ENCODE measurements at places on chromosomes 2 and 18. TPM values are rescaled to one million over a fixed set of nuclear protein-coding genes. Genes with fewer than 3 reads are reported as not detected.

ODC1 gene
- total RNA-seq: 49.4 TPM

MRO gene
- 0.27 TPM for total RNA-seq

FOXD4L1 gene
- not detected for total RNA-seq

FARSB gene
- 7.2 TPM for total RNA-seq

DLX1 gene
- not detected for total RNA-seq

ANKRD62 gene
- 0.20 TPM for total RNA-seq

DLGAP1 gene
- total RNA-seq: 2.9 TPM

MAP3K20 gene
- total RNA-seq: 28.4 TPM

PDCD1 gene
- 0.55 TPM for total RNA-seq

LIMS3 gene
- total RNA-seq: not detected

CCDC74B gene
- 0.55 TPM for total RNA-seq

CDKL4 gene
- 0.79 TPM for total RNA-seq

MAP4K4 gene
- 25.5 TPM for total RNA-seq

PMS1 gene
- total RNA-seq: 19.1 TPM

ASB18 gene
- not detected for total RNA-seq

FAM228A gene
- not detected for total RNA-seq

PLEKHM3 gene
- total RNA-seq: 22.1 TPM

CTDP1 gene
- 66.6 TPM for total RNA-seq

SKOR2 gene
- total RNA-seq: not detected

DNAH7 gene
- total RNA-seq: 11.3 TPM

DSC3 gene
- total RNA-seq: not detected

IL18R1 gene
- 3.8 TPM for total RNA-seq

CDH19 gene
- total RNA-seq: 8.7 TPM

SERPINB10 gene
- not detected for total RNA-seq

LCT gene
- not detected for total RNA-seq

DNAJC5G gene
- not detected for total RNA-seq

GCG gene
- total RNA-seq: not detected

CXCR1 gene
- 0.14 TPM for total RNA-seq

AMER3 gene
- not detected for total RNA-seq

SLC16A14 gene
- total RNA-seq: 0.68 TPM

CPO gene
- not detected for total RNA-seq

GPR45 gene
- not detected for total RNA-seq

TUBA3E gene
- total RNA-seq: not detected

RTP5 gene
- not detected for total RNA-seq

HAUS1 gene
- 33.5 TPM for total RNA-seq

UBR3 gene
- total RNA-seq: 74.9 TPM

MAB21L4 gene
- 9.8 TPM for total RNA-seq

GALNT5 gene
- total RNA-seq: 12.5 TPM

POTEC gene
- total RNA-seq: not detected

RGPD3 gene
- 0.75 TPM for total RNA-seq

MC4R gene
- total RNA-seq: not detected

LRPPRC gene
- total RNA-seq: 83.3 TPM

UGT1A9 gene
- total RNA-seq: 10.4 TPM

CYP1B1 gene
- 9.6 TPM for total RNA-seq

ANO7 gene
- 37.2 TPM for total RNA-seq

SLC30A3 gene
- not detected for total RNA-seq

MERTK gene
- 11.5 TPM for total RNA-seq

PROKR1 gene
- total RNA-seq: not detected

REG1A gene
- not detected for total RNA-seq

IL1RN gene
- 0.95 TPM for total RNA-seq

ANKRD30BL gene
- not detected for total RNA-seq

MEP1B gene
- 32.4 TPM for total RNA-seq

SERPINB12 gene
- total RNA-seq: not detected

NMUR1 gene
- 0.32 TPM for total RNA-seq

LRRC30 gene
- total RNA-seq: not detected

CCDC121 gene
- total RNA-seq: 3.8 TPM

CFAP53 gene
- not detected for total RNA-seq

ANKRD30B gene
- total RNA-seq: not detected

TMEM178A gene
- total RNA-seq: 1.6 TPM

ABCB6 gene
- total RNA-seq: 17.6 TPM

All from transverse colon (tissue), 4 donors.